Activated T-helper 9 cell treated with anti-CD3 and anti-CD28 coated beads, Interleukin-2, amount 50 U/mL, for 16 hours (primary cell): ENCODE measurements at places on chromosomes 2 and 18.
A peak's percentile ranks its signal among the peaks of the same experiment; 100 is the strongest.

GRCh38 chr2:102599486-102599885, 19.9 kb upstream of the SLC9A2 start:
- DNase-seq = no peak

DNA sequence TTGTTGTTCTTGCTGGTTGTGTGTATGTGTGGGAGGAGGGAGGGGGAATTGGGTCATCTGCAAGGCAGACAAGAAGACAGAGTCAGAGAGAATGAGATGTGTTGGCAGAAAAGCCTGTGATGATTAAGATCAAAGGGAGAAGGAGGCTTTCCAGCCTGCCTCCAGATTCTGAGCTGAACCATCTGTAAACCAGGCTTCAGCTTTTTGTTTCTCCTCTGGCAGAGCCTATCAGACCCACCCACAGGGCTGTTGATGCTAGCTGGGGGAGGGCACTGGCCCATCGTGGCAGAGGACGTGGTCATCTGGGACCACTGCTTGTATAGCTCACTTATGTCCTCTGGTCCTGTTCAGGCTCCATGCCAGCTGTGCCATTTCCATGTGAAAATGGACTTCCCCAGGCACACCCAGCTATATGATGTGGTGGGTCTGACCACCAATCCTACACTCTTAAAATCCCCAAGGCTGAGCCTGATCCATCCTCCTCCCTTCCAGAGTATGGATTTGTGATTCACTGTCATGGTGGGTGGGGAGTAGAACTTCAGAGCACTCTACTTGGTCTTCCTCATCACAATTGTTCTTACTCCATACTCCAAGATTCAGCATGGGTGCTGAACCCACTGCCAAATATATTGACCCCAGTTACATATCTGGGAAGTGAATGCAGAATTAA, 27.8 kb upstream of the COL6A3 start:
- DNase-seq = no peak

- DNase-seq = no peak
Measured at GRCh38 chr2:194332799-194333490, 1324.1 kb upstream of the SLC39A10 start.

DNA sequence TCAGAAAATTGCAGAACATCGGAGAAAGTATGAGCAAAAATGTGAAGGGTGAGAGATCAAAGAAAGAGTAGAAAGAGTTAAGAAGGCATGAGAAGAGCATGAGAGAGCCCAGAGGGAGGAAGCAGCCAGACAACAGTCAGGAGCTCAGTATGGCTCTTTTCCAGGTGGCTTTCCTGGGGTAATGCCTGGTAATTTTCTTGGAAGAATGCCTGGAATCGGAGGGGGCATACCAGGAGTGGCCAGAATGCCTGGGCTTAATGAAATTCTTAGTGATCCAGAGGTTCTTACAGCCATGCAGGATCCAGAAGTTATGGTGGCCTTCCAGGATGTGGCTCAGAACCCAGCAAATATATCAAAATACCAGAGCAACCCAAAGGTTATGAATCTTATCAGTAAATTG, 271.8 kb upstream of the TFPI start:
- no peak for DNase-seq

GRCh38 chr2:57497489-57498096, 549.0 kb upstream of the VRK2 start:
- DNase-seq = no peak

DNA sequence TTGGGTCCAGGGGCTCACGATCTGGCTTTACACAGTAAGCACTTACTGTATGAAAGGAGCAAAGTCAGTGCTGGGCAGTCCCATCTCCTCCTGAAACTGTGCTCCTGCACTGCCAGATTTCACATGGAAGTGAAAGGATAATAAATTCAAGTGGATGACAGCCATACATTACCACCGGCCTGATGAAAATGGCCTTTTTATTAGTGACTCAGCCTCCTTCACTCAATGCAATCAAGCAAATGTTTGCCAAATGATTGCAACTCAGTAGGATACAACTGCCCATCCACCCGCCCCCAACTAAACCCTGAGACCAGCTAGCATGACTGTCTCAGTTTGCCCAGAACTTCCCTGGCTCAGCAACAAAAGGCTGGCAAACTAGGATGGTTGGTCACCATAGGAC, 77.1 kb downstream of the MYO5B start:
- no peak for DNase-seq

GRCh38 chr18:70709144-70709543, 420.3 kb downstream of the SOCS6 start:
- DNase-seq = no peak

- DNase-seq = no peak
Measured at GRCh38 chr18:22639561-22639960, 221.8 kb upstream of the CTAGE1 start.

- DNase-seq = no peak
Measured at GRCh38 chr2:126802774-126803433, 95.8 kb upstream of the TEX51 start.

DNA sequence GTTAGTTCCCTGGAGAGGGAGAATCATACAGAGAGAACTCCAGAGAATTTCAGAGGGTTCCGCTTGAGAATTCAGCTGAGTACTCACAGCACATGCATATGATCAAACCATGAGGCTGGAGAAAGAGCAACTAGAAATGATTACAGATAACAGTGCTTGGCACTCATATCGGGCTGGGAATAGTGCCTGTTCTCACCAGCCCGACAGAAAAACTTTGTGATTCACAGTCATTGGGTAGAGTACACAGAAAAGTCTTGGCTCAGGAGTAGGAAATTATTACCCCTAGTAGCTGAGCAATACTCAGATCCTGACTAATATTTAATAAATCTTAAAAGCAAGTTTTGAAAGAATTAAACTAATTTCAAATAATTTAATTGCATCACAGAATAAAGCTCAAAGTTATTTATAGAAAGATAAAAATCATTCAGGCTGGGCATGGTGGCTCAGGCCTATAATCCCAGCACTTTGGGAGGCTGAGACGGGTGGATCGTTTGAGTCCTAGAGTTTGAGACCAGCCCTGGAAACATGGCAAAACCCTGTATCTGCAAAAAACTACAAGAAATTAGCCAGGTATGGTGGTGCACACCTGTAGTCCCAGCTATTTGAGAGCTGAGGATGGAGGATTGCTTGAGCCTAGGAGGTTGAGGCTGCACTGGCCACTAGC, 6.8 kb downstream of the WDPCP start:
- DNase-seq = no peak

GRCh38 chr2:85409845-85410583, at the start of gene CAPG:
Gene CAPG (minus strand): TSS chr2:85410366. CDS start chr2:85402145, 8,221 bp downstream.
- no peak for DNase-seq

GRCh38 chr2:149627111-149627801, 39.7 kb upstream of the MMADHC start:
- DNase-seq = no peak

DNA sequence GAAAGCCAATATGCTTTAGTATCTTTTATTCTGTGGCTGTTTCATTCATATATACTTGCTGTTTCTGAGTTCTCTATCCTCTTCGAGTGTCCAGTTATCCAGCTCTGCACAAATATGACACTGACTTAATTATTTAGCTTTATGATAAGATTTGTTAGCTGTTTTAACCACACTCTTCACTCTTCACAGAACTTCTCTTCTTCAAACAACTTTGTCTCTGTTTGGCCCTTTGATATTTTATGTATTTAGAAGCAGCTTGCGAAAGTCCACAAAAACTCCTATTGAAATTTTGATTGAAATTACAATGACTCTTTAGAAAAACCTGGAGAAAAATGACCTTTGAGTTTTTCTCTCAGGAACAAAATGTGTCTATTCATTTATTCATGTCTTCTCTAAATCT, 407.0 kb downstream of the CPS1 start:
- DNase-seq = no peak

DNA sequence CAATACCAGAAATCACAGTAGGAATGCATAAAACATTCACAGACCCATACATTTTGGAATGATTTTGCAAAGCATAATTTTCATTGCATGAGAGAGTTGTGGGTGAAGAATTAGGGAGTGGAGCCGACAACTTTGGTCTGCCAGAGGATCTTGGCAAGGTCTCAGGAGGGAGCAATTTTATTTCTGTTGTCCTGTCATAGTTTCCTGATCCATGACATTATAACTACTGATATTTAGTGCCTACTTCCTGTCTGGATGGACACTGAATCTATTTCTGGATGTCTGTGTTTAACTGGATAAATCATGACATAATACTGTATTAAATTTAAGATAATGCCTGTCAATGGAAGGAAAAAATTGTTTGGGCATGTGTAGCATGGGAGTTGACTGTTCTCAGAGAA, 2.4 kb downstream of the ITGA4 start:
- no peak for DNase-seq

GRCh38 chr2:216081487-216082116, at the start of the genes PECR and TMEM169:
Gene PECR (minus strand): TSS chr2:216081809. CDS start chr2:216081741, 68 bp downstream.
Gene TMEM169 (plus strand): TSS chr2:216081919. CDS start chr2:216095964, 14,045 bp downstream.
- DNase-seq = peak; percentile 72

DNA sequence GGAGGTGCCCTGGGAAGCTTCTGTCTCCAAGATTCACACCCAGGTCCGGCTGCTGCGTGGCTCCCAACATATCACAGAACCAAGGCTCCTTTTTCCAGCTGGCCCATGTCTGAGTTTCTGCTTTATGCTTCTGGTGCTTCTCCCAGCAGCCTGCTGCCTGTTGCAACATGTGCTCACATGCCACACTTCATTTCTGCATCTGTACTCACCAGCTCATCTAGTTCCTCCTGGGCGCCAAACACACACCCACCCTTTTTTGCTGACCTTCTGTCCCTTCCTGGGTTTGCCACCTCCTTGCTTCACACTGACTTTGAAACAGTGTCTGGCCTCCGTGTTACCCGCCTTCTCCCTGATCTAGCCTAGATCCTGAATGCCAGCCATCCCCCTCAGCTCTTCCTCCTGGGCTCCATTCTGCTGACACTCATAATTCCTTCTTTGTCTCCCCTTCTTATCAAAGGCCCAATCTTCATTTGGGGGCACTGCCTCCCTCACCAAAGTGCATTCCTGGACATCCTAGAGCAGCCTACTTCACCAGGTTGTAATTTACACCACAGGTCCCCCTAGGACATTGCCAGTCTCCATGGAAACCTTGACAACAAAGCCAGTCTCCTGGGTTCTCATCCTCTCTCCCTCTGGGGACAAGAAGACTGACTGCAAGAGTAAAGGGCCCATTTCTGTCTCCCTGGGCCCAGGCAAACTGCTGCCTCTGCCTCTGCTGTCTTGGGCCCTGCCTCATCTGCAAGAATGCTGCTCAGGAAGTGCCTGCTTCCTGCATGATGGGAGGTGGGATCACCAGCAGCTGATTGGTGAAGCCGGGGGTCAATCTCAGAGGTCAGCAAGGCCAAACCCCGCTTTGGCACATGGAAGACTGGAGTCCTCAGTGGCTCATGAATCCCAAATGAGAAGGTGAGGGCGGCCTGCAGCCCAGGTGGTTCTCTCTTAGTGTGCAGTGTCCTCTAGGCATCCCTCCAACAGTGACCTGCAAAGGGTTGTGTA, 13.9 kb upstream of the PROM2 start:
- no peak for DNase-seq

GRCh38 chr2:195022508-195022830, 634.6 kb upstream of the SLC39A10 start:
- no peak for DNase-seq

DNA sequence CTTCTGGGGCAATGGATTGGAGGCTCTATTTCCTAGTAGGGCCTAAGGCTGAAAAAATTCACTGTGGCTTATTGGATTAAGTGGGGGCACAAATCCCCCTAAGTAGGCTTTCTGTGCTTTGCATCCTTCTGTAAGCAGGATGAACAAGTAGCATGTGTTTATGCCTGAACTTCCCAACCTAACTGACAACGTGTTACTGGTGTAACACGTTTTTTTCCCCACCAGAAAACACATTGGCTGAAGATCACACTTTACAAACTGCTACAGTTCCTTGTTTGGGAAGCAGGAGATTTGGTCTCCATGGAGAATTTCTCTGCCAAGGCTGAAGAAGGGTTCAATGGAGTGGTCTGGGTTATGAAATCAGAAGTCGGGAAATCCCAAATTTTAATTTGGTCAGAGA, 7.2 kb upstream of the ITGA6 start:
- no peak for DNase-seq

GRCh38 chr2:135163901-135164300, 111.8 kb downstream of the RAB3GAP1 start:
- no peak for DNase-seq

- no peak for DNase-seq
Measured at GRCh38 chr2:134466141-134466540, 212.3 kb downstream of the MGAT5 start.

GRCh38 chr2:190908532-190908931, 27.9 kb downstream of the GLS start:
- DNase-seq = no peak

GRCh38 chr2:126975671-126976655, 77.3 kb downstream of the TEX51 start:
- no peak for DNase-seq

DNA sequence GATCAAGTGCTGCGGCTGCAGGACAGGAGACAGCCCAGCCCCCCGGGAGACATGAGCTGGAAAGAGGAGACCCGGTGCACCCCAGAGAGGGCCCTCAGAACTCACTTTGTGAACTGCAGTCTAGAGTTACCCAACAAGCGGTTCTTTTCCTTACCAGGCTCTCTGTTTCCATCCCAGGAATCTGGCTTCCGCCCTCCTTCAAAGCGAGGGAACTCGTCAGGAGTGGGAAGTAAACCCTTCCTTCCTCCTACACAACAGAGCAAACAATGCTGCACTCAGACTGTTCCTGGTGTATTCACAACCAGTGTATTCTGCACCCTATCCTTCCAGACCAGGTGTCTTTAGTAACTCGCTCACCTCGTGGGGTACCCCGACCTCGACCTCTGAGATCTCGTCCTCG, 8.0 kb downstream of the SFT2D3 start:
- DNase-seq = no peak

DNA sequence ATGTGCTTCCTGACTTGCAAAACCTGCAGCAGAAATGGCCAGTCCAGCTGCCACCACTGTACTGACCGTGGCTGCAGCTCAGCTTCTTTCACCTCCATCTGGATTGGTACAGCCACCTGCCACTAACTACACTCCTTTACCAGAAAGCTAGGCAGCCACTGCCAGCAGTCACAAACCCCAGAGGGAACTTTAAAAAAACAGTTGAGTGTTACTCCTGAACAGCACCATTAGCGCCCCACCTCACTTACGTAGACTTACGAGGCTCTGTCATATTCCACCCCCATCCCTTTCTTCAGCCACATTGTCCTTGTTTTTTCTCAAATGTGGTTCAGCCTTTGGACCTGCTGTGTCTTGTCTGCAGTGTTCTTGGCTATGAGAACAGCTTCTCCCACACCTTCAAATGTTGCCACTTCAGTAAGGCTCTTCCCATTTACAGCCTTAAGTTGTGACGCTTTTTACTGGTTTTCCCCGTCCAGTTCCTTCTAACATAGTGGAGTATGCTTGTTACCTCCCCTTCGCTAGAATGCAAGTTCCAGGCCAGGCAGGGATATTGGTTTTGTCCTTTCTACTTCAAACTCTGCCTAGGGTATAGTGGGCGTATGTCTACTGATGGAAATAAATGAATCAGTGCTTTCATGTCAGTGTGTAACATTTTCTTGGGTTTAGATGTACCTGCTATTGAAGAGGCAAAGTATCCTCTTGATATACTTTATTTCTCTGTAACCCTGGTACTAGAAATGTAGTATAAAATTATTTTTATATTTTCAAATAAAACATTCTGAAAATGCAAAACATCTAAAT, 17.0 kb downstream of the HNRNPA3 start:
- no peak for DNase-seq

GRCh38 chr2:135052042-135052876, at the start of gene RAB3GAP1:
Gene RAB3GAP1 (plus strand): TSS chr2:135052292. CDS start chr2:135052308, 16 bp downstream.
- peak; percentile 89 for DNase-seq

GRCh38 chr18:13726972-13727331, 479 bp downstream of the RNMT start:
- DNase-seq = peak; percentile 12

GRCh38 chr2:43218155-43218701, 8.2 kb downstream of the ZFP36L2 start:
- DNase-seq = no peak

GRCh38 chr2:120360307-120360855, 14.4 kb downstream of the INHBB start:
- DNase-seq = no peak
